Motor neuron (in vitro differentiated cells): ENCODE measurements at places on chromosomes 7 and 10. TPM values are rescaled to one million over a fixed set of nuclear protein-coding genes. Genes with fewer than 3 reads are reported as not detected.
A peak's percentile ranks its signal among the peaks of the same experiment; 100 is the strongest.

DNA sequence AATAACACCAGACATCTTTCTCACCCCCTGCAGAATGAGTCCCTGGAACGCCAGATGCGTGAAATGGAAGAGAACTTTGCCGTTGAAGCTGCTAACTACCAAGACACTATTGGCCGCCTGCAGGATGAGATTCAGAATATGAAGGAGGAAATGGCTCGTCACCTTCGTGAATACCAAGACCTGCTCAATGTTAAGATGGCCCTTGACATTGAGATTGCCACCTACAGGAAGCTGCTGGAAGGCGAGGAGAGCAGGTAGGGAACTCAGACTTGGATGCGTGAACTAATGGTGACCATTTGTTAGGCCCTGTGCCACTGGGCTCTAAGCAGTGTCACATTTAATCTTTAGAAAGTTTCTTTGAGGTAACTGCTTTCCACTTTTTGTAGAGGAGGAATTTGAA lies 7.1 kb downstream of the VIM start:
- no peak for ATAC-seq

The SMIM30 gene
- 43.6 and 44.5 TPM in 2 replicates for total RNA-seq

DNA sequence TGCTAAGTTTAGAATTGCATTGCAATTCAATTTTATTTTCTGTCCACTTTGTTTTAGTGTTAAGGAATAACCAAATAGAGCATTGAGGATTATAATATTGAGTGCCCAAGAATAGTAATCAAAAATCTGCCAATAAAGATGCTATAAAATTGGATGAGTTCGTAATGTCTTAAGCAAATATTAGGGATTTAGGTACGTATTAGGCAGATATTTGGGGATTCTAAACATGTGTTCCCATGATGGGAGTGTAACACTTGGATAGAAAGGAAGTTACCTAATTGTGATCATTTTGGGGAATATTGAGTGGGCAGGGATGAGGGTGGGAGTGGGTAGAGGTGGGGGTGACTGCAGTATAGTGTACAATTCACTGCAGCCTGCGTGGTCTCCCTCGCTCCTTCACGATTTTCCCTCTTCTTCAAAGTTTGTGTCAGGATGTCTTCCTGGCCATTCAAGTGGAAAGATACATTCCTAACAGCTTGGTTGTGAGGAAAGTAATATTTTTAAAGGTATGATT lies 1.3 kb upstream of the PRKG1 start:
- ATAC-seq, result no peak

DNA sequence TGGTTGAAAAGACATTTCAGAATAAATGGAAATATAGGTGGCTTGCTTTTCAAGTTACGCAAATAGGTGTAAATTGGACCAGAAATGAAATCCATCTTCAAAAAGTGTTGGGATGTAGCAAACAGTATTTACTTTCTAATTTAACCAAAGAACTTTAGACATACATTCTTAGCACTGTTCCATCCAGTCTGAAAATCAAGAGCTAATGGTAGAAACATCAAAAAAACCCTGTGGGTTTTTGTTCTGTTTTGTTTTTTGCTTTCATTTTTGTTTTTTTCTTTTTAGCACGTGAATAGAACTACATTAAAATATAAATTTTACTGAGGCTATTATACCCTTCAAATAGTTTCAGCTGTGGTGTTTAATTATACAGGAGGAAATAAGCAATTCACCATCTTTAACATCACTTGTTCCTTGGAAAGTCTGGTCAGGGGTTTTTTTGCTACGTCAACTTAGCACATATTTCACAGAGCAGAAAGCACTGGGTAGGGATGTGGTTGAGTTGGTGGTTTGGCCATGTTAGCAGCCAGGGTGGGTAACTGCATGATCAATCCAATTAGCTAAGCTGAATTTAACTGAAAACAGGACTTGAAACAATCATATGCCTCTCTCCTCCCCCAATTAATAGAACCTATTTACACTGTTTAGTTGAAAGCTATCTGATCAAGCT lies 275.4 kb upstream of the PFKP start:
- no peak for ATAC-seq

The TSPAN13 gene
- total RNA-seq, result 80.8 and 84.6 TPM in 2 replicates

DNA sequence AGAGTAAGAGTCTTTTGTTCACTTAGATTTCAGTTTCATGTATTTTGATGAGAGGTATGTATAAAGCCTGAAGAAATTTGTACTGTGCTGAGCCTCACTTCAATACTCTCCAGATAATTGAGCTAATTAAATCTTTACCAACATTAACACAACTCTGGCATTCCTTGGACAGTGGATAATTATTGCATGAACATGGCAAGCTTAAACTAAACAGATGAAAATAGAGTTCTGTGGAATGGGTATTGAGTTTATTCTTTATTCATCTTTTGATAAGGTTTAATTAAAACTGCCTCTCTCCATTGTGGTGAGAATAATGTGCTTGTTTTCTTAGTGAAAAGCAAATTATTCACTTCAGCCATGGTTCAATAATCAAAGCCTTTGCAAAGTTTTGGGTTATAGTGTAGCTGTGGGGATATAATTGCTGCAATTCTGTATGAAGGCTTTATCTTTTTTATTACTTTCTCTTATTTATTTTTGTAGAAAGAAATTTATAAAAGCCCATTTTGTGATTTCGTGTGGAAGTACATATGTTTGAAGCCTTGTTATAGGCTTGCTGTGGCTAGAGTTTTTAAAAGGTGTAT lies 126.4 kb upstream of the FZD1 start:
- no peak for ATAC-seq

GRCh38 chr7:144747936-144748335 lies 87.9 kb downstream of the TPK1 start:
- ATAC-seq, result no peak

The FFAR4 gene
- 0.43 and 0.68 TPM in 2 replicates for total RNA-seq

GRCh38 chr10:118769898-118770600 lies 15.3 kb upstream of the CACUL1 start:
- ATAC-seq, result no peak

The STEAP4 gene
- total RNA-seq, result 0.09 and 0.16 TPM in 2 replicates

DNA sequence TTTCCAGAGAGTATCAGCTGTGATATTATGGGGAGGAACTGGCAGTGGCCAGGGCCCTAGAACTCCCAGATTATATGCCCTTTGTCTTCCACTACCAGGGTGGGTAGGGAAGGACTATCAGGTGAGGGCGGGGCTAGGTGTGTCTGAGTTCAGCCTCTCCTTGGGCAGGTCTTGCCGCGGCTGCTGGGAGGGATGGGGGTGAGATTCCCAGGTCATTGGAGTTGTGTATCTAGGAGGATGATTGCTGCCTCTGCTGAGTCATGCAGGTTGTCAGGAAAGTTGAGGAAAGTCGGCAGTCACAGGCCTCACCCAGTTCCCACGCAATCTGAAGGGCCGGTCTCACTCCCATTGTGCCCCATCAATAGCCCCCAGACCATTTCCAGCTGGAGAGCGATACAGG lies 185.2 kb downstream of the DKK1 start:
- ATAC-seq, result no peak

The RELN gene
- 38.2 and 44.6 TPM in 2 replicates for total RNA-seq

GRCh38 chr7:4266270-4267040 lies 415.6 kb upstream of the FOXK1 start:
- no peak for ATAC-seq

The LRRC18 gene
- not detected in 2 replicates for total RNA-seq

DNA sequence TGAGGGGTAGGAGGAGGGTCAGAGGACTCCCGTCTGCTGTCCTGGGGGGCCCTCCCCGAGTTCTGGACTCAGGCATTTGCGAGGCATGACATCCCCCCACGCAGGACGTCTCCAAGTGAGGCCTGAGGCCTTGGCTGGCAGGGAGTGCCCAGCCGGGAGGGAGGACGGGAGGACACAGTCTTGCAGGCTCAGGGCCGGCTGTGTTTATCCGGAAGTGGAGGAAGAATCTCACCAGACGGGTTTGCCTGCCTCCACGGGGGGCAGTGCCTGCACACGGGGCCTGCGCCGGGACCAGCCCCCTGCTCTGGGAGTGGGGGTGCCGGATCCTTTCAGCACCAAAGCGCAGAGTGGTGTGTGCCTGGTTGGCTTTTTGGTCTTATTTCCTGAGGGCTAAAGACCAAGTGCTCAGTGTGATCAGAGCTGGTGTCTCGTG lies 10.9 kb downstream of the PWWP2B start:
- ATAC-seq, result peak; percentile 38

The MEOX2 gene
- 0.77 and 1.3 TPM in 2 replicates for total RNA-seq

DNA sequence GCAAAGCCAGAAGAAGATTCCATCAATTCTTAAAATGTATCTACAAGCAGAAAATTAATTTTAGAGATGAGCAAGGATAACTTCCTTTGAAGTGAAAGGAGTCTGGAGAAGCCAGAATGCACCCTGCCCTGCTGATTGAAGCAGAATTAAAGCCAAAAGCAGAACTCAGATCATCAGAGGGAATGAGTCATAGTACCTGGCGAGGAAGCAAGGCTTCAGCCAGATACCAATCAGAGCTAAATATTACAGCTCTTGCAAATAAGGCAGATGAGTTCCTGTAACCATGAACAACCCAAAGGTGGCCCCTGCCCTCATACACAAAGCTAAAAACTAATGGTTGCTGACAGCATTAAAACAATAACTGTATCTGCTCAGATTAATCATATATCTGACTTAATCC lies 10.4 kb downstream of the HTR7 start:
- ATAC-seq, result no peak
